ENCODE measurements at places on chromosomes 7 and 10.

GRCh38 chr7:142960955-142961512 is 1.1 kb downstream of the KEL start:
- no peak for DNase-seq

- DNase-seq: peak; percentile 38
Observed at GRCh38 chr7:44884621-44885393, 523 bp downstream of the PURB start.

DNA sequence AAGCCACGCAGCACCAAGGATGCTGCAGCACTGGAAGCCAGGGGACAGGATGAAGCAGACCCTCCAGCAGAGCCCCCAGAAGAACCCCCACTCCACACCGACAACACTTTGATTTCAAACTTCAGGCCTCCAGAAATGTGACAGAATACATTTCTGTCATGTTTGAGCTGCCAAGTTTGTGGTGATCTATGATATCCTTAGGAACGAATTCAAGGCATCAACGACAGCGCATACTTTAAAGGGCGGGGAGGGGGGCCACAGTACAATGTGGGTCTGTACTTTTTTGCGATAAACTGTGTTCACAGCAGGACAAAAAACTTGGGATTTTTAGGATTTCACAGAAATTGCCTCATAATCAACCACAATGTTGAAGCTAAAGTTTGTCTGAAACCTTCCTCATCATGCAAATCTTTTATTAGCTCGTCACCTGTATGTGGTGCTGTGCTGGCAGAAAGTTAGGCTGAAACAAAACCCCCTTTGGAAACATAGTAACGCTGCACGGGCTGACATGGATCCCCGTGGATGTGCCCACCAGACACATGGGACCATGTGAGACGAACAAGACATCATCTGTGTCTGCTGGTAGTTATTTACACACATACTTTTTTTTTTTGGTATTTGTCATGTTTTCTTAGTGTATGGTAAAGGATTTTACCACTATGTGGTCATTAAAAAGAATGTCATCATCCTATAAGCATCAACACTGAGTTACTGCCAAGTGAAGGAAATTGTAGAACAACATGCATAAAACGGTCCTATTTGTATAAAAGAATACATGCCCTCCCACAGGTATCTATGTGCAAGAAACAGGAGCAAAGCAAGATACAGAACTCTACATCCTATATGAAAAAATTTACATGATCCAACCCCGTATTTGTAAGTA is 113.3 kb upstream of the AFAP1L2 start:
- no peak for DNase-seq

DNA sequence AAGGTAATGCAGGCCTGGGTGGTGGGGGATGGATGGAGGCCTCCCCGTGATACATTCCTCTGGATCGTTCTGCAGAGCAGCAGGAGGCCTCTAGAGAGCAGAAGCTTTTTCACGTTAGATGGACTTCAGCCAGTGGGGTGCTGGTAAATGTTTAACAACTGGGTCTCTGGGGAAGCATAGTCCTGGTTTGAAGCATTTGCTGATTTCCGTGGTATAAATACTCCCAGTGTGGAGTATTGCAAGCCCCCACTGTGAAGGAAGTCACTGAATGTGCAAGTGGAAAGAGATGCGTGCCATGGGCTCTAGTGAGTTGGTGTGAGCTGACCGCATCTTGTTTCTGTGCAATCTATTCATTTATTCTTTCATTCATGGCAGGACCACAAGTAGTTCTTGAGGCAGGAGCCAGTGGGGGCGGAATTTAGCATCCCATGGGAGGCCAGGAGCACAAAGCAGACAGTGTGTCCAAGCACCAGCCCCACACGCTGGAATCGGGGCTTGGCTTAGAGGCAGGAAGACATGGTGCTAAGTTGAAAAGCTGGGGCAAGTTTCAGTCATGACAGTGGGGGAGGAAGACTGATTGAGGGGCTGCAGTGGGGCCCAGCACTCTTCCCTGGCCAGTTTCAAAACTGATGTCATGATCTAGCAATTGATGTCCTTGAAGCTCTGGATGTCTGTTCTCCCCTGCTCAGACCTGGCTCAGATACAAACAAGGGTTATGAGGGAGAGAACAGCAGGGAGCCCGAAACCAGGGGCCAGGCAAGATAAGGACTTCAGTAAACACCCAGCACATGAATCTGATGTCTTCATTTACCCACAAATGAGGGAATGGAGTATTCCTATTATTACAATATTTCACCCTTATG is 280.9 kb upstream of the LYZL1 start:
- no peak for DNase-seq

DNA sequence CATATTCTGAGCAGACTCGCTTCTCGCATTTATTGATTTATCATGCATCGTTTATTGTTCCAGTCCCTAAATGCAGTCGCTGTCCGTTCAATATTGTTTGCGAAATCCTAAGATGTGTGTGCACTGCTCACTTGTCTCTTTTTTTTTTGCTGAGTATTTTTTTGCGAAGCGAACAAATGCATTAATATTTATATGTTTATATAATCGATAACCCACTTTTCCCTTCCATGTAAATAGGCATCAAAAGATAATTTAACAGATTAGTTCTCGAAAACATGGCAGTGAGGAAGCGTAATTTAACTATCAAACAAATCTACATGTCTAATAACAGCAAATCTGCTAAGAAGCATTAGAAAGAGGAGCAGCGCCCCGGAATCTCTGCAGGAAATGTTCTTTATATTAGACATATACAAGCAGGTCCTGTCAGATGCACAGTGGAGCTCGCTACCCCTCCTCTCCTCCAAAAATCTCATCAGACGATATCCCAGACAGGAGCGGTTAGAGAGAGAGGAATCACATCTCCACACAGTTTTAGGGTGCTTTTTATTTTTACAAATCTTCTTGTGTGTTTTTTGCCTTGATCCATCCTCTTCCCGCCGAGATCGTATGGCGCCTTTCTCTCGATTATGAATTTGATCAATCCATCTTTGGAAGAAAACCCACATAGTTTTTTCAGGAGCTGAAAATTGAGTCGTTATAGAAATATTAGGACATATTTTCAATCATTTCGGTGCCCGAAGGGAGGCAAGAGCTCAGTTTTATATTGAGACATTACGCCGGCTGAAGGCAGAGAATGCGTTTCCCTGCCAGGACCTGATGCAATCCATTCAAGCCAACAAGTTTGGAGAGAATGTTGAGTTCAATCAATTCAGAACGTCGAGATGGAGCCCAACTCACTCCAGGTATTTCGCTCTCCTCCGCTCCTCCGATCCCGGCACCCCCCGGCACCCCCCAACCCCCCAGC is at the start of gene ARID5B:
Gene ARID5B, plus strand, starts transcription at position 871 of the 964 bp plus-strand sequence. Its CDS starts 11 bp downstream, at position 882.
- peak; percentile 44 for DNase-seq

DNA sequence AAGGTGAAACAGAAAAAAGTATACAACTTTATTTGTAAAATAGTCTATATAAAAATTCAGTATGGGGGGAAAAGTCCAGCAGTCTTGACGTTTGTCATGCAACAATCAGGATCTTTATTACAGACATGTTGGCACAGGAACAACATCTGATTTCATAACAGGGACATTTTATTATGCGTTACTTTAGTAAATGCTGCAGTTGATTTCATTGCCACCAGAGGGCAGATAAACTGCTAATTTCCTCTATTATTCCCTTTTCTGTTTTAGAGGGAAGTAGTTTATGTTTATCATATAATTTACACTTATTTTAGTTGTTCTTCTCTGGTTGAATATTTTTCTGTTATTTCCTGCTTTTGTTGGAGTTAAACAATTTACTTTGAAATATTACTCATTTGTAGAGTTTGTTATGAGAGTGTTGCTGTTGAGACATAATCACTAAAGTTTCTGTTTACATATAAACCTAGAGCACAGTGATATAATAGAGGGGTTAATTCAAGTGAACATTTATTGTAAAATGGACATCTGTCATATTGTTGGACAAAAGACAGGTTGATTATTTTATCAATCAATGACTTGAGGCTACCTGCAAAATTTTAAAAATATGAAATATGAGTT is 3.3 kb downstream of the PLXDC2 start:
- no peak for DNase-seq

DNA sequence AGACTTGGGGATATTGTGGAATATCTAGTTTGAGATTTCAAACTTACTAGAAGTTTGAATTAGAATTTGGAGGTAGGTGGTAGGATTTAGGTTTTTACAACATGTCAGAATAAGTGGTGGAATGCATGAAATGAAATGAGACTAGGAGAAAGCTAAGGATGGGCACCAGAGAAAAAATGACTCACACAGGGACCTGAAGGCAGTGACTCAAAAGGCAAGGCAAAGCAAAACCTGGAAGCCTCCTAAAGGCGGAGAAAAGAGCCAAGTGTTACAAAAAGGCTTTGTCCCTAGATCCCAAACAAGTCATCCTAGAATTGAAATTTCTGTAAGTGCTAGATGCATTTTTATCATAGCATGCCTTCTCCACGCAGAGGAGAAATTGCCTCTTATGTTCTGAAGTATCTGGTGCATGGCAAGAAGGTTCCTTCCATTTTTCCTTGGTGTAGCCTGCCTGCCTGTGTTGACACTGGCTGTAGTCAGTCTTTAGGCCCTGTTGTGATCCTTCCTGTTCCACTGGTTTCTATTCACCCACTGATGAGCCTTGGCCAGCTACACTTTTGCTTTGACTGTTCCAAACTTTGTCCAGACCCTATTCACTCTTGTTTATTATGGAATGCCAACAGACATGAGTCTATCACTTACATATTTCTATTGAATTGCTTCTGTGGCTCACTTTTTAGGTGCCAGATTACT is 109.3 kb downstream of the ETV1 start:
- no peak for DNase-seq

GRCh38 chr10:24622781-24623301 is 100.8 kb downstream of the ARHGAP21 start:
- DNase-seq: no peak

- peak; percentile 9 for DNase-seq
Observed at GRCh38 chr7:133484086-133484485, 231.2 kb downstream of the EXOC4 start.

- no peak for DNase-seq
Observed at GRCh38 chr10:103064956-103065355, 128.1 kb downstream of the NT5C2 start.

GRCh38 chr7:10412422-10413019 is 561.2 kb upstream of the PHF14 start:
- DNase-seq: no peak

DNA sequence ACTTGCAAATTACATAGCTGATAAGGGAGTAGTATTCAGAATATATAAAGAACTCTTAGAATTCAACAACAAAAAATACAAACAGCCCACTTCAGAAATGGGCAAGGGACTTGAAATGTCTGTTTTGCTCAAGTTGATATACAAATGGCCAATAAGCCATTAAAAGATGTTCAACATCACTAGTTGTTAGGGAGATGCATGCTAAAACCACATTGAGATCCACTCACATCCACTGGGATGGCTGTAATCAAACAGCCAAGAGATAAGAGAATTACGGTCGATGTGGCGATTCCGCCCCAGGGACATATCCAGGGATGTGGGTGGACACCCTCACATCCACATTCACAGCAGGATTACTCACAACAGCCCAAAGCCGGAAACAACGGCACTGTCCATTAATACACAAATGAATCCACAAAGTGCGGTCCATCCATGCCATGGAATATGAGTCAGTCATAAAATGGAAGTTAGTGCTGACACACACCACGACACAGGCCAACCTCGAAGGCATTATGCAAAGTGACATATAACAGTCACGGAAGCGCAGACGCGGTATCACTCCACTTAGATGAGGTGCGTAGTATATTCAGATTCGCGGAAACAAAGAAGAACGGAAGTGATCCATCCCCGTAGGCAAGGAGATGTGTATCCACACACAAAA is 227.8 kb downstream of the DNAJB6 start:
- DNase-seq: no peak

- peak; percentile 13 for DNase-seq
Observed at GRCh38 chr10:50508315-50509051, 115.3 kb downstream of the SGMS1 start.

DNA sequence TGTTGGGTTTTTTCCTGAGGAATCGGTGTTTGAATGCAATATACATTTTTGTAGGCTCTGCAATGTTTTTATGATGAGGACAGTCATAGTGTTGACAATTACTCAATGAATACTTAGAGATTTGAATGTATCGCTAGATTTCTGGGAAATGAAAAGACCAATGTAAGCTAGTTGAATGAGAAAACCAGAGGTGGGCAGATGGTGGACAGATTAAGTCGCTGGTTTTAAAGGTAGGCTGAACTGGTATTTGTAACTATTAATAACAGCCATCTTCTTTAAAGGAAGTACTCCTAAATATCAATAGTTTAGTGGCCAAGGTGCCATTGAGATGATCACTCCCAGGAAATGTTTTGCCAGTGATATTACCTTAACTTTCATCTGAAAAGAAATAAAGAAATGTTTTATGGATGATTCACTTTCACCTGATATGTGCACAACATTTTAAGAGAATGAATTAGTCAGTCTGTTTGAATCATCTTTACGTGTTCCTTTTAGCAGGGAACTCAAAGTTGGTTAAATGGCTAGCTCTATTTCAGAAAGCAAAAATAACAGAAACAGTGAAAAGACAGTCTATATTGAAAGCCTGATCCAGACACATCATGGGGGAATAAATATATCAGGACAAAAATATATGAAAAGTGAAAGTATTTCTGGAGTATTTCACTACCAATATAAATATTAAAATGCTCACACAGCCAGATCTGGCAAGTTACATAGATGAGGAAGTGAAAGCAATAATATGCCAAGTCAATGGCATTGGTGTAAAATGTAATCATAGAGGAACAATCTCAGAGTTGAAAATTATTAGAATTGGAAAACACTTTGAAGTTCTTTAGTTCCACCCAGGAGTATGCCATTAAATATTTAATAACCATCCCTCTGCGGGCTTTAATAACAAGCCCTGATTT is 20.7 kb downstream of the MET start:
- no peak for DNase-seq

DNA sequence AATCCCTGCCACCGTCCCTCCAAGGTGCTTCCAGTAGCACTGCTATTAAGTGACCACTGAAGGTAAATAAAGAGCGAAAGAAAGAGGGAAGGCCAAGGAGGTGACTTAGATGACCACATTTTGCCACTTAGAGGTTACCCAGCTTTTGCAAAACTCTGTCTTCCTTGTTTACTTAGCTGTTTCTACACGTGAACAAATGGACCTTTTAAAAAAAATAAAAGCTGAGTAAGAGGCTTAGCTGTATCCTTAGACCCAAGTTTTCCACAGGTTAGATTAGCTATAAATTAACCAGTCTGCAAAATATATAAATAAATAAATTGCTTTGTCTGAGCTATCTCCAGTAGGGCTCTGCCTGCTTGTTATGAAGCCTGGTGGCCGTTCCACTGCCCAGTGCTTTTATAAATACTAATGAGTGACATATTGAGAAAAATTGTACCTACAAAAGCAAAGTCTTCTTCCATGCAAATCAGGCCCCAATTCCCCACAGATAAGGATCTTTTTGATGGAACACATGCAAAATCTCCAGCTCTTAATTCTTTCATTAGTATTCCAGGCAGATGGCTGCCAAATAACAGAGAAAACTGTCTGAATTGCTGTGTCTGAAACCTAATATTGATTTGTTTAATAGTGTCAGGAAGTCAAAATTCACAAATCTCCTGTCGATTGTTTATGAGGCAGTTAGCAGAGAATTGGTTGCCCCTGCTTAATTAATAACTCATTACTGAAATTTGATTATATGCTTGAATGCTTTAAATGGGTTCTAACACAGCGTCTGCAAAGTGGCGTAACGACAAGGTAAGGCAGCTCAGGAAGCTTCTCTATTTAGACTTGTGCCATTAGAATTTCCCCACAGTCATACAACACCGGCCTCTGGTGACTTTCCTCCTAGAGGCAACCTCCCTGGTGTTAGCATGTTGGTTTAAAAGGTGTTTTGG is 176.7 kb downstream of the EMX2 start:
- DNase-seq: no peak

GRCh38 chr7:2737771-2738540 is 50.0 kb downstream of the AMZ1 start:
- DNase-seq: no peak

GRCh38 chr10:62710182-62710581 is 94.3 kb upstream of the ADO start:
- DNase-seq: no peak

Data from activated CD4-positive, alpha-beta T cell treated with anti-CD3 and anti-CD28 coated beads, Interleukin-2, amount 50 U/mL, for 4 hours (primary cell).